WERI-Rb-1 (cell line): ENCODE measurements at places on chromosomes 5 and 9.

DNA sequence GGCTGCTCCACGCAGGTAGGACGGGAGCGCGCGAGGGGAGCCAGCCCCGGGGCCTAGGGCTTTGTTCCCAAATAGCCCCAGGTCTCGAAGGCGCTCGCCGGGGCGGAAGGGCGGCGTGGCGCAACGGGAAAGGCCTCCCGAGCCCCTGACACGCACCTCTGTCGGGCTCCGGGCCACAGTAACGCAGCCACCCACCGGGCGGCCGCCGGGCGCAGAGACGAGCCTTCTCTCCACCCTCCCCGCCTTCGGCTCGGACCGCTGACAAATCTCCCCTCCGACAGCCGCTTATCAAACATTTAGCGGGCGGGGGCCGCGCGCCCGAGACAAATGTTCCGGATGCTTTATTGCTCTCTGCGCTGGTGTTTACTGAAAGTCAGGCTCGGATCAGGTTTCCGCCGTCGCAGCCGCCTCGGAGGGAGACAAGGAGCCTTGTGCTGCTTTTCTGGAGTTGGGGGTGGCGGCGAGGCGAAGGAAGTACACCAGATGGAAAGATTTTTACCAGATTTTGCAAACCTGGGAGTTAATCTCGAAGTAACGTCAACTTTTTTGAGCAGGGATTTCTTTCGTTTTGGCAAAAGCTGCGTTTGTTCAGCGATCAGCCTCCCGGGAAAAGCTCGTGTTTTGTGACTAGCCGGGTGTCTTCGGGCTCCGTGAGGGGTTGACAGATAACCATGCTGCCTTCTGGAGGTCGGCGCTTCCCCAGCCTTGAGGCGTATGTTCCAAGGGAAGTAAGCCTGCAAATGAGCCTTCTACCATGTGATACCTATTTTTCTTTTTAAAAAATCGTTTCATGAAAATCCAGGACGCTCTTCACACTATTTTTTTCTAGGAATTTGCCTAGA, 950 bp downstream of the RGMB start:
- DNase-seq = peak; percentile 64

DNA sequence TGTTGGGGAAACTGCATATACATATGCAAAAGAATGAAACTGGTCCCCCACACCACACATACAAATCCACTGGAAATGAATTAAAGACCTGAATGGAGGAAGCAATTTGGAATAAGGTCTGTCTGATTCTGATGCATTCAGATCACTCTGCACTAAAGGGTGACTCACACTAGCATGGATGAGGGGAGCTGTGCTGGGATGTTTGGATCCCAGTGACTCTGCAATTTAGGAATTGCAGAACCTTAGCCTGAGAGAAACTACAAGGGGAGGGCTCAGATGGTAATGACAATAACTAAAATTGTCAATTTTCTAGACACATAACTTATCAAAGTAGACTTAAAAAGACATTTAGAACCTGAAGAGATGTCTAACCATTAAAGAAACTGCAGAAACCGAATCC, 312.0 kb downstream of the CDK5RAP2 start:
- DNase-seq = no peak

- no peak for DNase-seq
These were observed 81.2 kb upstream of the CCDC112 start for GRCh38 chr5:115377468-115378217.

GRCh38 chr5:173793648-173794548, 94.3 kb upstream of the CPEB4 start:
- DNase-seq = no peak

- DNase-seq = no peak
These were observed 132.9 kb downstream of the RNF180 start for GRCh38 chr5:64298586-64298985.

DNA sequence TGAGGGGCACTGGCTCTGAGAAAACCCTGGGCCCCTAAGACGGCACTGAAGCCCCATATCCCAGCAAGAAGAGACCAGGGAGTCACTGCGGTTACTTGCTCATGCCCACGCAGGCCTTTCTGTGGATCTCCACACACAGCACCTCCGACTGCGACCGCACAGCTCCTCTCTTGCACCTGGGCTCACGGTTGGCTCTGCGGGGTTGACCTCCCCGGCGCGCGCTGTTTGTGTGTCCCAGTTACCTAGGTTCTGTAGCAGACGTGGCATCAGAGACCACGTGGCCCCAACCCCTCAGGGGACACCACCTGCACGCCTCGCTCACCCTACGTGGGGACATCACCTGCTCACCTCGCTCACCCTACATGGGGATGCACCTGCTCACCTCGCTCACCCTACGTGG, 12.7 kb downstream of the LPCAT1 start:
- peak; percentile 7 for DNase-seq

GRCh38 chr9:4762886-4763541, 22.0 kb upstream of the AK3 start:
- no peak for DNase-seq

GRCh38 chr5:113354055-113354454, 80.7 kb downstream of the TSSK1B start:
- DNase-seq = no peak

GRCh38 chr5:107565791-107566767, 104.7 kb downstream of the EFNA5 start:
- no peak for DNase-seq

DNA sequence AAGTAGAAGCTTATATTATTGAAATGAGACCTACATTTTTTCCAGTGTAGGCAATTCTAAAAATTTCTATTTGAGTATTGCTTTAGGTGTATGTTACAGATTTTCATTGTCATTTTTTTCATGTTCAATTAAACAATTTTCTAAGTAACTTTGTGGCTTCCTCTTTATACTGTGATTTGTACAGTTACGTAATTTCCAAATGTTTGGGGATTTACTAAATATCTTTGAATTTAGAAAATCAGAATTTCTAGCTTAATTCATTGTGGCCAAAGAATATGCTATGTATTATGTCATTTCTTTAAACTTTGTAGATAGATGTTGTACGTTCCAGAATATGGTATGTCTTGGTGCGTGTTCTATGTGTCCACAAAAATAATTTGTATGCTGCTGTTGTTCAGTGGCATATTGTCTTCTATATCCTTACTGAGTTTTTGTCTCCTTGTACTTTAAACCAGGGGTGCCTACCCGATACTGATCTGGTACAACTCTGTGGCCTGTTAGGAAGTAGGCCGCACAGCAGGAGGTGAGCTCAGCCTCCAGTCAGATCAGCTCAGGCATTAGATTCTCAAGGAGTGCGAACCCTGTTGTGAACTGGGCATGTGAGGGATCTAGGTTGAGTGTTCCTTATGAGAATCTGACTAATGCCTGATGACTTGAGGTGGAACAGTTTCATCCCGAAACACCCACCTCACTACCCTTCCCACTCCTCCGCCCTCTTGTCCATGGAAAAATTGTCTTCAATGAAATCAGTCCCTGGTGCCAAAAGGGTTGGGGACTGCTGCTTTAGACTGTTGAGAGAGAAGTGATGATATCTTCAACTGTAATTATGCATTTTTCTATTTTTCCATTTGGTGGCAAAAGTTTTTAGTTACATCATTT, 63.5 kb downstream of the UBE2R2 start:
- peak; percentile 45 for DNase-seq

DNA sequence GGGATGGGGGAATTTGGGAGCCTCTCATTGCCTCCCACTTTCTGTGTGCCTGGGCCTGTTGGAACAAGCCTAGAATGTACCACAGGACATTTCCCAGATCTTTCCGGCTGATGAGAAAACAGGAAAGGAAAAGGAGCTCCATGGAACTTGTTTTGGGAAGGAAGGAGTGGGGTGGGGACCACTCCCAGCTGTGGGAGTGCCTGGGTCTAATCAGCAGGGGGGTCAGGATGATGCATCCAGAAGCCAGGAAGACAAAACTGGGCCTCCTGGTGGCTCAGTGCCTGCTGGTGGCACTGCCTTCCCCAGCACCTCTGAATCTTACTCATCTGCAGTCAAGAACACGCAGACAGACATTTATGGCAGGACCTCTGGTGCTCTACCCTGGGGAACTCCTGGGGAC, 2.8 kb downstream of the SMIM33 start:
- DNase-seq = no peak

DNA sequence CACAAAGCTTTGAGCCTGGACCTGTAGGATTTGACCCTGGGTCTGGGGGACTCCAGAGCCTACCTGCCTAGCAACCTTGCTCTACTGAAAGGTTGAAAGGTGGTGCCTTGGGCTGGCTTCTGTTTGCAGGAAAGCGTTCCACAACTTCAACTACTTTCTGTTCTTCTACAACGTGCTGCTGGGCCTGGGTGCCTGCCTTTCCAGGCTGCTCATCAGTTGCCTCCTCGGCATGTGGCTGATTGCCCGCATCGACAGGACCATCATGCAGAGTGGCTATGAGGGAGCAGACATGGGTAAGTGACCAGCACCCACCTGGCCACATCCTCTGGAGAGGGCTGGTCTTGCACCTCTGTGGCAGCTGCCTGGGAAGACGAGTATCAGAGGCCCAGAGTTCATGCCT, 13.6 kb upstream of the CCDC180 start:
- DNase-seq = no peak

- DNase-seq = no peak
These were observed 126.7 kb upstream of the PTGER4 start for GRCh38 chr5:40552981-40553380.

- DNase-seq = no peak
These were observed 128.1 kb upstream of the NUDT12 start for GRCh38 chr5:103690676-103691075.

- peak; percentile 52 for DNase-seq
These were observed 1.6 kb downstream of the NTNG2 start for GRCh38 chr9:132163457-132163875.

DNA sequence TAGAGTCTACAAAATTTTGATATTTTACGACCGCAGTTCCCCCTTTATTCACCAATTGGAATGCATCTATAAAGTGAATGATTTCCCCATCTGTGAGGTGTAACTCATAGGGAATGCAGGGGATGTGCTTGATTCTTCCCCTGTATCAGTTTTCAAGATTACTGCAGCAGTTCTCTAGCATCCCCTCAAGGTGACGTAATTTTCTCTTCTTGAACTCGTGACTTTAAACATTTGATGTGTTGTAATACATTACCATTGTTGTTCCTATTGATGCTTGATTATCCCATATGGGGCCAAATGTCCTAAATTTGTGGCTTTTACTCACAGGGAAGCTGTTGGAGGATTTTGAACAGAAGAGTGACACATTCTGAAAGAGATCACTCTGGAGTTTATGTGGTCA, 240.2 kb downstream of the CD180 start:
- DNase-seq = no peak

- DNase-seq = no peak
These were observed 890.0 kb upstream of the NUDT12 start for GRCh38 chr5:104452550-104452949.

GRCh38 chr9:89304834-89305188, 6.2 kb upstream of the CKS2 start:
- DNase-seq = no peak

- no peak for DNase-seq
These were observed 150.0 kb upstream of the FTMT start for GRCh38 chr5:121701731-121702130.

- no peak for DNase-seq
These were observed 1.5 kb upstream of the TRAF1 start for GRCh38 chr9:120928015-120928482.

- DNase-seq = no peak
These were observed 42.7 kb downstream of the LRRC70 start for GRCh38 chr5:62621280-62621679.

GRCh38 chr5:33491941-33492340, 51.2 kb downstream of the TARS1 start:
- DNase-seq = no peak

DNA sequence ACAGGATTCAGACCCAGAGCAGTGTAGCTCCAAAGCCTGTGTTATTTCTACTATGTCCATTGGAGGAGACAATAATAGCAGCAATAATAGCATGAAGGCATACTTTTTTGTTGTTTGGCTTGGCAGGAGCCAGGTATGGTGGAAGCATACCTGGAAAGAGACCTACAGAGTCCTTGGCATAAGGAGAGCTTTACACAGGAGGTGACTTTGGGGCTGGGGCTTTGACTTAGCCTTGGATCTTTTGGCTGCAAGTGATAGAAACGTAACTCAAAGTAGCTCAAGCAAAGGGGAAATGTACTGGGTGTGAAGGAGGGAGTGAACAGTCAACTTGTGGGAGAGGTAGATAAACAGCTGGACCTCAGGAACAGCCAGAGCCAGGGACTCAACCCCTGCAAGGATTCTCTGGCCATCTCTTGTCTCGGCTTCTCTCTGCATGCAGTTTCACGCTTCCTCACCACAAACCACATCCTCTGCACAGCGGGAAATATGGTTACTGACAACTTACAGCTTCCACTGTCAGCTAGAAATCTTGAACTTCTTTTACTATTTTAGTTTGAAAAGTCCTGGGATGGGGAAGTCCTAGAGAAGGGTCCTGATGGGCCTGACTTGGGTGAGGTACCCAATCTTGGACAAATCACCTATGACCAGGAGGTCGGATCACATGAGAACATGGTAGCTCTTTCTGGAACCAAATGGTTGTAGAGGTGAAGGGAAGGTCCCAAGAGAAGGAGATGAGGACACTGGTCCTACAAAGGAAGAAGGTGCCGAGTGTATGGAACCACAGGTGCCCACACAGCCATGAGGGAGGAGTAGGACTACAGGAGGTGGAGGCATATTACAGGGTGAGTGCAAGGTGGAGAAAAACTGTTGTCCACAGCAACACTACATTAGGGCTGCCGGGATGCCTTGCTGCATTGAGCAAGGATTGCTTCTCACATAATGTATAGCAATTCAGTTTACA, 47.0 kb upstream of the TGFBR1 start:
- no peak for DNase-seq

DNA sequence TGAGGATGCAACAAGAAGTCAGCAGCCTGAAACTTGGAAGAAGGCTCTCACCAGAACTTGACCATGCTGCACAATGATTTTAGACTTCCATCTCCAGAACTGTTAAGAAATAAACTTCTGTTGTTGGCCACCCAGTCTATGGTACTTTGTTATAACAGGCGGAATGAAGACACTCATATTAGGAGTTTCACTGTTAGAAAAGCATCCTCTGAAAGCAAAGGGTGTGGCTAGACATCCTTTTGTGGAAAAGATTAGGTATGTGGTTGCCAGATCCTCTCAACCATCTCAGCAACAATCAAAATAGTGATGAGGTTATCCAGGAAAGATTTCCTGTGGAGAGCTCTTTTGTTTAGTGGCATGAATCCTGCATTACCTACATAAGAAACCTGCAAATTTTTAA, 20.7 kb downstream of the ITGA2 start:
- DNase-seq = no peak

DNA sequence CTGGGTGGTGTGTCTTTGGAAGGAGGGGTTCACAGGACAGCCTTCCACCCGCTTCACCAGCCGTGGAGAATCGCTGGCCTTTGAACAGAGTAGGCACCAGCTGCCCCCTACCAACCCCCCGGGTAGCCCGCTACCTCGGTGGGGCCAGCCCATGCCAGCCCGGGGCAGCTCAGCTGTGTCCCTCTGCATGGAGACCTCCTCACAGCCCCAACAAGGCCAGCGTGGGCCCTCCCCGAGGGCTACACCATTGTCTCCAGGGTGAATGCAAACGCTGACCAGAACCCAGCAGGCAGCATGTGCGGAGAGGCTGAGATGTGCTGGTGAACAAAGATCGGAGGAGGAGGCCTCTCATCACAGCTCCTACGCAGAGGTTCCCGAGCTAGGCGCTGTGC, 51.9 kb downstream of the LMX1B start:
- DNase-seq = no peak

GRCh38 chr5:172795318-172795977, 24.5 kb upstream of the DUSP1 start:
- no peak for DNase-seq

- no peak for DNase-seq
These were observed 196.7 kb downstream of the MPDZ start for GRCh38 chr9:13082796-13083195.

GRCh38 chr9:29697011-29697410, 2123.7 kb upstream of the C9orf72 start:
- no peak for DNase-seq
